Hepatocyte (in vitro differentiated cells): ENCODE measurements at places on chromosomes 3 and 15.
A peak's percentile ranks its signal among the peaks of the same experiment; 100 is the strongest.

DNA sequence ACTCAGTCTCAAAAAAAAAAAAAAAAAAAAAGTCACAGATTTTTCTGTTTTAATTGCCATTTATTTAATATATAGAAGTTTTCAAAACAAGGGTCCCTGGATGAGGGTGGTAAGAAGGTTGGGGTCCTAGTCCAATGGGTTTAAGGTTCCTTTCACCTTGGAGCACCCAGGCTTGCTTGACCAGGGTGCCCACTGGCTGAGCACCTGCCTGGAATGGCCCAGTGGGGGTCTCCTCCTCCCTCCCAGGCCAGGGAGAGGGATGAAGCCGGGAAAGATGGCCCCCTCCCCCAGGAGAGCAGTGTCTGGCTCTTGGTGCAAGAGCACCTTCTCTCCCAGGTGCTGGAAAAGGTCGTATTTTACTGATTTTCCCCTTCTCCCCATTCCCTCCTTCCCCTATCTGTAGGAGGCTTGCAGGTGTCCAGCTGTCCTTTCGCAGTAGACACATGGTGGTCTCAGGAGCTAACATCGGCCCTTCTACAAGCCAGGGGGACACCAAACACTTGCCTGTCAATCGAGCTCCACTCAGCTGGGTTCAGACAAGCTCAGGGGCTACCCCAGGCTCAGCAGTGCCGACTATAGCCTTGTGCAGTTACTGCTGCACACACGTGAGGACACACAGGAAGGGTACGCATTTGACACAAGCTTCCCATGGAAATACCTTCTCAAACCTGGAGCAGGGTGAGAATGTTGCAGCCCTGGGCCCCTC is 112.3 kb upstream of the KLF13 start:
- no peak for DNase-seq

DNA sequence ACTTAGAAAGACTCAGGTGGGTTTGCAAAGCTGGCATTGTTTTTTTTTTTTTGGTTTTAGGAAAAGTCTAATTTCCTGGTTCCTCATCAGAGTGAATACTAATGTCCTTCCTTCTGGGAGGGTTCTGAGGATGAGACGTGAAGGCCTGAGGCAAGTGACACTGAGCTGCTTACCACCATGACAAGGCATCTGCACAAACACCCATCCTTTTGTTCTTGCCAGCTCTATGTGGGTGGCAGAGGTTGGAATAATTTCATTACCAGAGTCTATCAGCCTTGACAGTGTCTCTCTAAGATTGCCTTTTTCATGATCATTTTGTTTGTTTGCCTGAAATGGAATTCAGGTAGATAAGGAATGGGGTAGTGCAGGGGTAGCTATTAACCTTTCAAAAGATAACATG is 17.1 kb downstream of the RTP4 start:
- DNase-seq, result no peak

DNA sequence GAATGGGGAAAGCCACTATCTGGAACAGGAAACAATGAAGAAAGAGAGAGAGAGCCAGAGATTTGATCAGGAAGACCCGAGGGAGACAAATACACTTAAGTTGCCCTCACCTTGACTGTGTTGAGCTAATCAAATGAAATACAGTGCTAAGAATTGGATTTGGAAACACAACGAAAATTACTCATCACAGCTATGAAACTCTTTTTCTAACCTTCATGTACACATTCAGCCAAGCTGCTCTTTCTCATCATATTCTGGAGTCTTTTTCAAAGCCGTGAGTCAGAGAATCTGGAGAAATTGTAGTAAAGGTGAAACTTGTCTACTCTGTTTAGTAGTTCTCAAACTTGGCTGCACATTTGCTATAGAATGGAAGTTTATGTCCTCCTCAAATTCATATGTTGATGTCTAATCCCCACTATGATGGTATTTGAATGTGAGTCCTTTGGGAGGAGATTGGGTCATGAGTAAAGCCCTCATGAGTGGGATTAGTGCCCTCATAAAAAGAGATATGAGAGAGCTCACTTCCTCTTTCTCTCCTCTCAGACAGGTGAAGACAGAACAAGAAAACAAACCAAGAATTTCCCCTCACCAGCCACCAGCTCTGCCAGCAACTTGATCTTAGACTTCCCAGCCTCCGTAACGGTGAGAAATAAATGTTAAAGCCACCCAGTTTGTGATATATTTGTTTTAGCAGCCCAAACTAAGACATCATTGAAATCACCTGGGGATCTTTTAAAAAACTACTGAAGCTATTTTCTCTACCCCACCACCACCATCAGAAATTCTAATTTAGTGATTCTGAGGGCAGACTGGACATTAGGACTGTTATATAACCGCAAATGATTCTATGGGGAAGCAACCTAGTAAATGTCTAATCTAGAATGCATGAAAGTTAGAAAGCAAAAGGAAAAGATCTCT is 143.6 kb upstream of the GRM7 start:
- DNase-seq, result no peak

GRCh38 chr3:47016086-47016933 is 36.8 kb downstream of the NBEAL2 start:
- DNase-seq, result no peak

- peak; percentile 79 for DNase-seq
Observed at GRCh38 chr15:95559875-95560394, 770.6 kb upstream of the NR2F2 start.

DNA sequence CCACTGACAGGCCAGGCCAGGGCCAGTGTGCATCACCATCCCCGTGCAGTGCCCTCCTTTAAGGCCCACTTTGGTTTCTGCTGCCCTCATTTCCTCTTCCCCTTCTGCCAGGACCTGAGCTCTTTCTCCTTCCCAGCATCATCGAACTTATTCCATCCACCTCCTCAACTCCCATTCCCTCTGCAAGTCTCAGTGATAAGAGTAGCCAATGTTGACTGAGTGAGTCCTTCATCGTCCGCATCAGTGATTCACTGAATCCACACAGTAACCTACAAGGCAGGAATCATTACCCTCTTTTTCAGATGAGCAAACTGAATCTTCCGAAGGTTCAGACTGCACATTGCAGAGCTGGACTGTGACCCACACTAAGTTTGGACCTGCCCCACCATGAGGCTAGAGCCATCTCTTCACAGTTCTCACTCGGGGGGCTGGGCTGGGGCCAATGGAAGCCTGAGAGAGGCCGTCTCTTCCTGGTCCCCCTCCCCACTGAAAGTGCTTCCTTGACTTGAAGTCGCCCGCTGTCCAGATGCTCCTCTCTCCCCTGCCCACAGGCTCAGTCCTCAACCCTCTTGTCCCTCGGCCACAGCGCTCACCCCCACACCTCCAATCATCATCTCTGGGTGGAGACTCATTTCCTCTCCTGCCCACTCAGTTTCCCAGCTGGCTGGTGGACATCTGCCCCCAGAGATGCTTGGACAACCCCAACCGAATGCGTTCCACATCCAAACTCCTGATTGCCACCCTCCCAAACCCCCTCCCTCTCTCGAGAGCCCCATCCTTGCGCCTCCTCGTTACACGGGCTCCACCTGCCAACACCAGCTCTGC is 15.2 kb upstream of the ANPEP start:
- DNase-seq, result no peak

DNA sequence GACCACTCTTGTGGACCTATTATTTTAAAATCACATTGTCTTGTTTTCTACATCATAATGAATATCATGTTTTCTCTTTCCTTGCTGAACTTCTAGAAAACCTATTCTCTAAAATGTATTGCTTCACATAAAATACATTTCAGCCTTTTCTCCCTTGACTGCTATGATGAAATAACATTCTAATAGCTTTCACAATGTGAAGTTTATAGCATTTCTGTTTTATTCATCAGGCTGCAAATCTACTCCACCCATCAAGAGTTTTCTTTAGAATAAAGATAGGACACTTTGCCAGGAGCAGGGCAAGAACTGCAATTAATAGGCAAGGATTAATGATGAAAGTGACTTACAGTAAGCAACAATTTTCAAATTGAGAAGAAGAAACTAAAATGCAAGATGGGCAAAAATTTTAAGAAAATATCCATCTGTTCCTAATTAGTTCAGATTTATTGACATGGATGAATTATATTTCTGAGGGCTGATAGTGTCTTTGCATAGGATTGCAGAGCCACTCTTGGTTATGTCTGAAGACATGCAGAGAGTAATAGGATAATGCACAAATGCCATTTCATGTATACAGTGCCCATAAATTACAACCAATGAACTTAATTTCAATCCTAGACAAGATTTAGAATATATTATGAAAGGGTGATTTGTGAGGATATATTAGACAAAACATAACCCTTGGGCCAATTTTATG is 21.7 kb downstream of the LEKR1 start:
- DNase-seq, result no peak

GRCh38 chr3:105515372-105515771 is 148.7 kb downstream of the ALCAM start:
- DNase-seq, result no peak

DNA sequence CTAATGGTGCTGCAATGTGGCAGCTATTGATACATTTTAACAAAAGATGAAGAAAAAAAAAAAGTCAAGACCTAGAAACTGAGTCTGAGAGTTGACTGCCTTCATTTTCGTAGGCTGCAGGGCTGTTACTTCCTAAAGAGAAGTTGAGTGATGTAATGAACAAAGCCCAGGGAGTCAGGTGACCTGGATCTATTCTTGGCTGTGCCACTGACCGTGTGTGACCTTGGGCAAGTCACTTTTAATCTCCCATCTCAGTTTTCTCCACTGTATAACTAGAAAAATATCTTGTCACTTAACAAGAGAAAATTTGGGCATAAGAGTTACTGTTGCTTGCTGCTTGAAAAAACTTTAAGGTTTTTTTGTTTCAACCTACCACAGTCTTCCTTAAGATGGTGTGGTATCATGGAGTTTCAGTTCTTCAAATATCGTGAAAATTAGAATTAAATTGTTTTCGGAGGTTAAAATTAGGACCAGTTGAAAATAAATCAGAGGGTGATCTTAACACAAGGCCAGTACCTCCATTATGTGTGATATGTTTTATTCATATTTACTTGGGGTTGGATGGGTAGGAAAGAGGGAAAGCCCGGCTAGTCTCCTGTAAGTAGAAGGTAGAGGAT is 5.8 kb downstream of the FMN1 start:
- no peak for DNase-seq

- DNase-seq, result no peak
Observed at GRCh38 chr15:33644304-33644703, 324.0 kb upstream of the CHRM5 start.

GRCh38 chr3:197028728-197029510 is 698 bp downstream of the MELTF start:
- DNase-seq, result no peak
